Stimulated activated CD8-positive, alpha-beta memory T cell treated with anti-CD3 and anti-CD28 coated beads, Interleukin-2, amount 100 ng/mL, for 1 hour (primary cell): ENCODE measurements at places on chromosomes 3 and 15.

- no peak for DNase-seq
These were observed 75.4 kb upstream of the PLAAT1 start for GRCh38 chr3:193165431-193166120.

DNA sequence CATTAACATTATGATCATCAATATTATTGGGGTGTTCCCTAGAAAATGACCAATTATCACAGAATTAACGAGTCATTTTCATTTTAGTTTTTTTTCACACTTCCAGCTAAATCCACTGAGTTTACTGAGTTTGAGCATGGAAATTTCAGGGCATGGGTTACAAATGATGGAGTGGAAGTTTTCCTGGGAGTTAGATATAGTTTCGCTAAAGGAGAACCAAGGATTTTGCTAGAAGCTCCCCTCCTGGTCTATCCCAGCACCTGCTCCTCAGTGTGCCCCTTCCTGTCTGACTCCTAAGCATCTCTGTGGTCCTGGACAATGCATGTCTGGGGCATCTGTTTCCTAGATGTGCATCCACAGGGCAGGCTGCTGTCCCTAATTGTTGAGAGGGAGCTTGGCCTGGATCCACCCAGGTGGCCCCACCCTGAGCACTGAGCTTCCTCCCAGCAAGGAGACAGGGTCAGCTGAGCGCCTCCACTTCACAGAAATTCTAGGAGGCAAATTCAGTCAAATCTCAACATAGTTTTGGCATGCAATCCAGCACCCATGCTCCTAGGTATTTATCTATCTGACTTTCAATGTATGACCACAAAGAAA lies 102.3 kb upstream of the GOLGA6L6 start:
- no peak for DNase-seq

DNA sequence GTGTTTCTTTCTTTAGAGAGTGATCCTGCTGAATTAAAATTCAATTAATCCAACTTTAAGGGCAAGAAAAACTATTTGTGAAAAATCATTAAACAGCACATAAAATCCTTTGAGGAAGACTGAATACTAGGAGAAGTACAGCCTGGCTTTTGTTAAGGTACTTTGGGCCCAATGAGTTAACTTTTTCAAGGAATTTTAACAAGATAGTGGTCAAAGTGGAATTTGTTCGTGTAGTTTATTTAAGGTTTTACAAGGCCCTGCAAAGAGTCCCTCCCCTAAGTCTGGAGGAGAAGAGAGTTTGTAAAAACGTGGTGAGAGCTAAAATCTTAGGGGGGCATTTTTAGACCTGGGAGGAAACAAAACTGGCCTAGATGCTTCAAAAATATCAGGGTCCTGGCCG lies 26.0 kb upstream of the TRIM71 start:
- no peak for DNase-seq

DNA sequence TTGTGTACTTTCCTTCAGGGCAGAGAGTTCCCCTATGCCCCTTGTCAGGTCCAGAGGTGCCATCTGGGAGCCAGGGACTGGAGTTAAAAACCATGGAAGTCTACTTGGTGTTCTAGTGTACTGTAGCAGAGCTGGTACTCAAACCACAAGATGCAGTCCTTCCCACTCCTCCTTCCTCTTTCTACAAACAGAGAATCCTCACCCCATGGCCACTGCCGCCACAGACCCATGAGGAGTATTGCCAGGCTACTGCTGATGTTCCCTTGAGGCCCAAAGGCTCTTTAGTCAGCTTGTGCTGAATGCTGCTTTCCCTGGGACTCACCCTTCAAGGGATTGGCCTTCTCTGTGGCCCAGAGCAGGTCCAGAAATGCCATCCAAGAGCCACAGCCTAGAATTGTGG lies 229.2 kb upstream of the ZPLD1 start:
- no peak for DNase-seq

DNA sequence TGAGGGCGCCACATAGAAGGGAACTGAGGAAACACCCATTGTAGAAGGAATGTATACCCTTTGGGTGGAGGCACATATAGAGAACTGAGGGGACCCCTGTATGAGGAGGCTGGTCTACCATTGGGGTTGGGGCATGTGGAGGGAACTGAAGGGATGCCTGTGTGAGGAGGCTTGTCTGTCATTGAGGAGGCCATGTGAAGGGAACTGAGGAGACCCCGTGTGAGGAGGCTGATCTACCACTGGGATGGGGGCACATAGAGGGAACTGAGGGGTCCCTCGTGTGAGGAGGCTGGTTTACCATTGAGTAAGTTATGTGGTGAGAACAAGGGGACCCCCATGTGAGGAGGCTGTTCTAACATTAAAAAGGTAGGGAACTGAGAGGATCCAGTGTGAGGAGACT lies 156.1 kb downstream of the FBLN2 start:
- DNase-seq = no peak

DNA sequence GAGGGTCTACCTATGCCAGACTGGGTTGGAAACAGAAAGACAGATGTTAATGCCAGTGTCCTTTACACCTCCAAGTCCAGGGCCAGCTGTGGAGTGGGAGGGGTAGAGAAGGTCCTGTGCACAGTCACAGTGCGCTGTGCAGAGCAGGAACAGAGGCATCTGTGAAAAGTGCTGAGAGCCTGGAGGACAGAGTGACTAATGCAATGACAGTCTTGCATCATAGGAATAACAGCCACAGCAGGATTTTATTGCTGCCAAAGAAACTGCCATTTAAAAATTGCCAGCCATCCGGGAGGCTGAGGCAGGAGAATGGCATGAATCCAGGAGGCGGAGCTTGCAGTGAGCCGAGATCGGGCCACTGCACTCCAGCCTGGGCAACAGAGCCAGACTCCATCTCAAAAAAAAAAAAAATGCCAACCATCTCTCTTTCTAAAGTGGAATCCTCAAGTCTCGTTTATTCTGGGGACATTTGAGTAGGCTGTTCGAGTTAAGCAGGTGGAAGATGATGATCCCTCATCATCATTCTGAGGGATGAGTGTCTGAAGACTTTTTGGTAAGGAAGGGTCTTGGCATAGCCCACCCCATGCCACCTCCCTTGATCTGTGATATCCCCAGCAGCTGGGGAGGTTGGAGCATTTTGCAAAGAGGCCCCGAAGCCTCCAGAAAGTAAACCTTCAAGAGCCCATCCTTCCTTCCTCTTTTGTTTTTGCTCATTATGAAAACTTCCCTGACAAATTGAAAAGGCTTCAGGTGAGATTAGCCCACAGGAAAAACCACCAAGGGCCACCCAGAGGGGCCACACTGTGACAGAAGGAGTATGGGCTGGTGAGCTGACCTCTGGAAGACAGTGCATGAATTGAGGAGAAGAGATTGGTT lies 7.7 kb downstream of the CCR2 start:
- no peak for DNase-seq

DNA sequence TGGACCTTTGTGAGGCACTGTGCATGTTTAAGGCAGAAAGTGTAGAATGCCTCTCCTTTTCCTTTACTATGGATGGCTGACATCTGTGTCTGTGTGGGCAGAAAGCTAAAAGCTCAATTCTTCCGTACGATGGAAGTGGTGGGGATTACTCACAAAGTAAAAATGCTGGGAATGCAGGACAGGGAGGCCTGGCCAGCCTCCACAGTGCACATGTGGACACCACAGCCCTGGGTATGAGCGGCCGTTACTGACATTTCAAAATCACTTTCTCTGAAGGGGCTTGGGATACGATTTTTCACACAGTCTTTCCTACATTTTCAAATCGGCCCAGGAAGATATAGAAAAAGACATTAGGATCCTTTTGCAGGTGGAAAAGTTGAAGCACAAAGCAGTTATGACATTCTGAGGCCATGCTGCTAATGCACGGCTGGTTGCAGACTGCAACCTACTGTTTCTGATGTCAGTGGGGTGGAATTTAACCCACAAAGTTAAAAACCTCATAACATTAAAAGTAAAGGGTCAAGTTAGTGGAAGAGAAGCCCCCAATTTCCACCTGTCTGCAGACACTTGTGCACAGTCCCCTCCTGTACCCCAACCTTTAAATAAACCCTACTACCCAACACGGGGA lies 27.9 kb downstream of the EHD4 start:
- DNase-seq = no peak

- DNase-seq = no peak
These were observed 90.5 kb upstream of the MYRIP start for GRCh38 chr3:39718674-39719595.

DNA sequence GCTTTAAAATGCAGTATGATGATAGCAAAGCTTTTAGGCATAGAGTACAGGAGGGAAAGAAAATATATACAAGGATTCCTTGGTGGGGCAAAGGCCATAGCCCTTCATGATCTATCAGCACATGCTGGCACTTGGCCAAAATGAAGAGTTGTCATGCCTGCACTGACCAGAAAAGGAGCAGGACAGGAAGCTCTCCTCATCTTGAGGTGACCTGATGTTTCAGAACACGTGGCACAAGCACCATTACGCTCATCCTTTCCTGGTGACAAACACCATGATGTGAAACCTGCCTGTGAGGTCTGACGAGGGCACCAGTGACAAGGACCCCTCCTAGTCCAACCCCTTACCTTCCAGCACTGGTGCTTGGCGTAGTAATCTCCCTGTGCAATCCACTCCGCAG lies 77.9 kb upstream of the DCLK3 start:
- DNase-seq = no peak

DNA sequence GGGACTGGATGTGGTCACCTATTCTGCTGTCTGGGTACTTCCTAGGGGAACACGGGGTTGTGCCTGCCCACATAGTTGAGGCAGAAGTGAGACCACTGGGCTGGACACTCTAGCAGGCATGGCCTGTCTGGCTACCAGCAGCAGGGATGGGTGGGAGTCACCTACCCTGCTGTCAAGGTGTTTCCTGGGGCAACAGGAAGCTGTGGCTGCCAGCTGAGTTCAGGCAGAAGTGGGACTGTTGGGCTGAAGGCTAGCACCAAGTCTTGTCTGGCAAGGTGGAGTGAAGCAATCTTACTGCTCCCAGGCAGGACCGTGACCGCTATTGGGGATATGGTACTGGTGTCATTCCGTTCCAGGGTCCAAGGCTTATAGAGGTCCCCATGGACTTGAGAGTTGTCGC lies 20.3 kb upstream of the ZDHHC23 start:
- no peak for DNase-seq
